Activated naive CD4-positive, alpha-beta T cell treated with Interleukin-2 at 50 U/mL for 16 hours (primary cell): ENCODE measurements at places on chromosomes 3 and 15.

DNA sequence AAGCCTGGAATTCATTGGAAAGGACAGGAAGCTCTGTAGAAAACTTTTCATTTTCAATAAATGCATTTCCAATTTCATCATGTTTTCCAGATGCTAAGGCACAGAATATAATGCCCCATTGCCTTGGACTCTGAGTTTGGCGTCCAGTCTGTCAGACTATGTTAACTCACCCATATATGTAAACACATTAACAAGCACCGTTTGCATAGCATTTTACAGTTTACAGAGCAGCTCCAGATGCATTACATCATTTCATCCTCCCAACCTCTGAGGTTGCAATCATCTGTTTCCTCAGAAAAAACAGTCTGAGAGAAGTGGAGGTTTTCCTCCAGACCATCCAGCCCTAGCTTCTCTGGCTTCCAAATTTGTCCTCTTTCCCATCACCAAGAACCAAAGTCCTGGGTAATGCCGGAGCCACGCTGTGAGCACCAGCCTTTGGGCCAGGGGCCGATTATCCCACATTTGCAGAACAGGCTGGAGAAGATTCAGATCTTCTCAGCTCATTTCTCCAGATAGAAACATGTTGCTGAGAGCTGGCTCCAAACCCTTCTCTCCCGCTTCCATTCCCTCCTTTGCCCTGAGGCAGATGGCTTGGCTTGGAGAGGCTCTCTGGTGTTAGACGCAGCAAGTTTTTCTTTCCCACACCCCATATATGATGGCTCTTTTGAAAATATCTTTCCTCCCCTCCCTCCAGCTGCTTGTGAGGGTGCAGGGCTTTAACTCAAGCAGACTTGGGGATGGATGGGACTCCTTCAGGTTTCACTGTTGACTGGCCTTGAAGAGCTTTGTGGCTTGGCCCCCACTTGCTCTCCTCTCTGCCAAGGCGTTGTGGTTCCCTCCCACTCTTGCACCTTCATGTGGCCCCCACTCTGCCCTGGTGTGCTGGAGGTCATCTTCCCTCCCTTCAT, 26.0 kb downstream of the CYP19A1 start:
- DNase-seq: no peak

DNA sequence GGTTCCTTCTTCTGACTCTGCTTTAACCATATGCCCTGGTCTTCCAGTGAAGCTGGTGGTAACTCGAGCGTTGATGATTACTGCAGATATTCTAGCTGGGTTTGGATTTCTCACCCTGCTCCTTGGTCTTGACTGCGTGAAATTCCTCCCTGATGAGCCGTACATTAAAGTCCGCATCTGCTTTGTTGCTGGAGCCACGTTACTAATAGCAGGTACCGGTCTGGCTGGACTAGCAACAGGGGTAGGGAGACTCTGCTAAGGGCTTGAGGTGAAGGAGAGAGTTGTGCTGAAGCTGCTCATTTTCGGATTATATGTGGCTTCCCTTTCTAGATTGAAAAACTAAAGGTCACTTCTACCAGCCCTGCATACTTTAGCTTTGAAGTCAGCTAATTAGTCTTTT, 16.8 kb downstream of the CLDN16 start:
- no peak for DNase-seq

DNA sequence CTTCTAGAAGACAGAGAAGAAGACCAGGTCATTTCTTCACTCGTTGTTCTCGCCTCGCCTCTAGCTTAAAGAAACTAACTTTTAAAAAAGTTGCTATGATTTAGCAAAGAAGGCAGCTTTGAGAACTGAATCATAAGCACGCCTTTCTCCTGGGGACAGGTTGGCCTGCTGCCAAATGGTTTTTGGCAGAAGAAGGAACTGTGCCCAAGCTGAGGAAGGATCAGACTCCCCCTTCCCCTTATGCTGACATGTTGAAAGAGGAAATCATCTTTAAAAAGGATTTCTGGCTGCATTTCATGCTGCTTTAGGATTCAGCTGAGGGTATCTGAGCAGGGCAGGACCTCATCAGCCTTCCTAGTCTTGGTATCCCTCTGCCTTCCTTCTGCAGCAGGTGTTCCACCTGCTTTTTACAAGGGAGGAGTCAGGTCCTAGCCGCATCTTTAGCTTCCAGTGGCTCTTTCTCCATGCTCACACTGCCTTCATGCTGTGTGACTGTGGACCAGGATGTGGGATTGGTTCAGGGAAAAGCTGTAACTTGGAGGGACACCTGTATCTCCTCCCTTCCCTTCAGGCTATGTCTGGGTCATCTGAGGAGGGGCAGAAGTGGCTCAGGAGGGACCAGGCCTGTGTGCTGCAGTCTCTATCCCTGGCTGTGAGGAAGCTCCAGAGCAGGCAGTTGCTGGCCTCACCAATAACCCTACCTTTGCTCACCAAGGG, 34.1 kb upstream of the HACD2 start:
- no peak for DNase-seq

DNA sequence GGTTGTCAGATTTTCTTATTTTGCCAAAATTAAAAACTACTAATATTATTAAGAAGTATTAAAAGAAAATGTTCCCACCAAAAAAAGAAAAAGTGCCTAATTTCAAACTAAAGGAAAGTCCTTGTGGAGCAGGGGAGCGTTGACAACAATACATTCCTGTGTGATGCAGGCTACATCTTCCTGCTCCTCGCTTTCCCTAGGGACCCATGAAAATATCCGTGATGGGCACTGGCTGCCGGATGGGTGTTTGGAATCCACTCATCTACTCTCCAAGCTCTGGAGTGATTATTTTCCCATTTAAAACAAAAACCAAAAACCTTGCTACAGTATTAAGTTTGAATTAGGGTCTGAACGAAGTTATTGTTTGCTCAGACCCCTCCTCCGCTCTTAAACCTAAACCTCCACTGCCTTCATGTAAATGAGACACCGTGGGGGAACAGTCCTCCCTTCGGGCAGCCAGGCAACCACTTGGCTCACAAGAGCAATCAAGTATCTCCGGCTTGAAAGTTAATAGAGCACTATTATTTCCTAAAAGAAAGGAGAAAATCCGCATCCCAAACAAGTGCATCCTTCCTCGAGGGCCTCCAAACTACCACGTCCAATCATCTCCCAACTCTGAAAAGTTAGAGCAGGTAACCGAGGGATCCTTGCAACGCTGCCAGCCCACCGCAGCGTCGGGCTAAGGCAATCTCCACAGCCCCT, 1.5 kb downstream of the ITGB5 start:
- no peak for DNase-seq

DNA sequence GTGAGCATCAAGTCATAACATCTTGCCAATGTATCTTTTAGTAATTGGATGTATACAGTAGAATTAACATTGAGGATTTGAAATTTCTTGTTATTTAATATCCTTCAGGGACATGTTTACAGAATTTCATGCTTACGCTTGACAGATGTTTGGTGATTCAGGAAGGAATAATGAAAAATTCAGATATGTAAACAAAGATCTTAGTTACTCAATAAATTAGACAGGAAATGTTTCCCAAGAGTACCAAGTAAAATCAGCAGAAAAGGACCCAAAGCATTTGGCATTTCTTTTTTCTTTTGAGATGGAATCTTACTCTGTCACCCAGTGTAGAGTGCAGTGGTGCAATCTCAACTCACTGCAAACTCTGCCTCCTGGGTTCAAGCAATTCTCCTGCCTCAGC, 4.7 kb upstream of the COL6A5 start:
- no peak for DNase-seq

- DNase-seq: no peak
Measured at GRCh38 chr3:73435055-73435454, 189.7 kb downstream of the PDZRN3 start.

- DNase-seq: no peak
Measured at GRCh38 chr3:15983232-15983631, 185.5 kb upstream of the ANKRD28 start.

- no peak for DNase-seq
Measured at GRCh38 chr3:186207515-186207914, 98.6 kb upstream of the ETV5 start.

- DNase-seq: no peak
Measured at GRCh38 chr3:104642827-104643226, 723.9 kb upstream of the ALCAM start.

DNA sequence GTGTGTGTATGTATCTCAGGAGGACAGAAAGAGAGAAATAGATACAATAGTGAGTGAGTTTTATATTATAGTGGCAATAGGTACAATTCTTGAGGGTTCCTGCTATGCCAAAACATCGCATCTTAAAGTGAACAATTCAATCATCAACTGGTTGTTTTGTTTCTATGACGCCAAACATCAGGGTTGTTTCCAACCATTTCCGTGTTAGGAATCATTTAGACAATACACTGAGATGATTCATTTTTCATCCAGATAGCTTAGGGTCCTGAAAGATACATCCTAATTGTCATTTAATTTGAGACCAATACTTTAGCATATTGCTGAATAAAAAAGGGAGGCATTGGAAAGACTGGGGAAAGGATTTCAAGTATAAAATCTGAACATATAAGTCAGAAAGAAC, 472.2 kb downstream of the MCTP2 start:
- no peak for DNase-seq

DNA sequence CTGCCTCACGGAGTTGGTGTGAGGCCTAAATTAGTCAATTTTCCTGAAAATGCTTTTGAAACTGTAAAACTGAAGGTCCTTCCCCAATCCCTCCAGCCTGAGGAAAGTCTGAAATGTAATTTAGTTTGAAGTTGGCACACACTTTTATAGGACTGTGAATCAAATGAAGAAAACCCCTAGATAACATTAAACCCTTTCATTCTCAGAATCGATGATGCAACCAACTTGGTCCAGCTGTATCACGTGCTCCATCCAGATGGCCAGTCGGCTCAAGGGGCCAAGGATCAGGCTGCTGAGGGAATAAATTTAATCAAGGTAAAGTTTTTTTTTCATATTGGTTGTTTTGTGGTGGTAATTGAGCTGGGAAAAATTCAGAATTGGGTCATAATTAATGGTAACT, 11.7 kb downstream of the MRPS22 start:
- no peak for DNase-seq

DNA sequence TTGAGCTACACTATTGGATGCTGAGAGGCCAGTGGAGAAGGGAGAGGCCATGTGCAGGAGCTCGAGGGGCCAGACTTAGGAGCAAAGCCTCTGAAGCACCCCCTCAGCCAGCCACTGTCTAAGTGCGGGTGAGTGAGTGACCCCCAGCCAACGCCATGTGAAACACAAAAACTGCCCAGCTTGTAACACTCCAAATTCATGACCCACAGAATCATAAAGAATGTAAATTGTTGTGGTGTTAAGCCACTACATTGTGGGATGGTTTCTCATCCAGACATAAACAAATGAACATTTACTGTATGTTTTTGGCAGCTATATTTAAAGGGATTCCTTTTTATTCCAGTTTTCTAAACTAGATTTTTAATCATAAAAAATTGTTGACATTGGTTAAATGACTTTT, 27.2 kb upstream of the TMEM158 start:
- no peak for DNase-seq

DNA sequence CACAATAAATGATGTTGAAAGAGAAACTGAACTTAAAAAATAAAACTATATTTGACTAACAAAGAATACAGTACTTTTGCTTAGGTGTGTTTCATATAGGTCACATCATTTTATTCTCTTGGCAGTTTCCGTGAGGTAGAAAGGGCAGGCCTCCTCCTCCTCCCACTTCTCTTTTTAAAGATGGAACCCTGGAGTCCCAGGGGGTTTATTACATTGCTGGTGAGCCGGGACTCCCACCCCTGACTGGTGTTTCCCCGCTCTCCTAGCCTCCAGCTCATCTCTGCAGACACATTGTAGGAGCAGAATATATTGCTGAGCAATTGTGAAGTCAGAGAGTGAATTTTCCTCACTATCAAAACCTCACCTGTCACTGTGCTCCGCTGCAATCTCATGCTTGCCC, 30.0 kb downstream of the ZDHHC23 start:
- DNase-seq: no peak

DNA sequence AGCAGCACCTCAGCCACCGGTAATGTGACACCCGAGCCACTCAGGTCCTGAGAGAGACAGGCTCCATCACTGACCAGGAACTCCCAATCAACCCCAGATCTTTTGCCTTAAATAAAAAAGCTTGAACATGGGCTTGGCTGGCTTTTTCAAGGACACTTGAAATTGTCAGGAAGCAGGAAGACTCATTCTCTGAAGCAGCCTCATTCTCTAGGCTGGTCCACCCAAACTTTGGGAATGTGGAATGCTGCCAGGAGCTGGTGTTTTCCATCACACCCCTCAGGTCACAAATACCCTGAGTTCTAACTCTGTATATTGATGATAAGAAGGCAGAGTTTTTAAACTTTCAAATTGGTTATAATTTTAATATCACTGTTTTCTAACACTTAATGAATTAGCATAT, 17.0 kb downstream of the CXCR6 start:
- no peak for DNase-seq

DNA sequence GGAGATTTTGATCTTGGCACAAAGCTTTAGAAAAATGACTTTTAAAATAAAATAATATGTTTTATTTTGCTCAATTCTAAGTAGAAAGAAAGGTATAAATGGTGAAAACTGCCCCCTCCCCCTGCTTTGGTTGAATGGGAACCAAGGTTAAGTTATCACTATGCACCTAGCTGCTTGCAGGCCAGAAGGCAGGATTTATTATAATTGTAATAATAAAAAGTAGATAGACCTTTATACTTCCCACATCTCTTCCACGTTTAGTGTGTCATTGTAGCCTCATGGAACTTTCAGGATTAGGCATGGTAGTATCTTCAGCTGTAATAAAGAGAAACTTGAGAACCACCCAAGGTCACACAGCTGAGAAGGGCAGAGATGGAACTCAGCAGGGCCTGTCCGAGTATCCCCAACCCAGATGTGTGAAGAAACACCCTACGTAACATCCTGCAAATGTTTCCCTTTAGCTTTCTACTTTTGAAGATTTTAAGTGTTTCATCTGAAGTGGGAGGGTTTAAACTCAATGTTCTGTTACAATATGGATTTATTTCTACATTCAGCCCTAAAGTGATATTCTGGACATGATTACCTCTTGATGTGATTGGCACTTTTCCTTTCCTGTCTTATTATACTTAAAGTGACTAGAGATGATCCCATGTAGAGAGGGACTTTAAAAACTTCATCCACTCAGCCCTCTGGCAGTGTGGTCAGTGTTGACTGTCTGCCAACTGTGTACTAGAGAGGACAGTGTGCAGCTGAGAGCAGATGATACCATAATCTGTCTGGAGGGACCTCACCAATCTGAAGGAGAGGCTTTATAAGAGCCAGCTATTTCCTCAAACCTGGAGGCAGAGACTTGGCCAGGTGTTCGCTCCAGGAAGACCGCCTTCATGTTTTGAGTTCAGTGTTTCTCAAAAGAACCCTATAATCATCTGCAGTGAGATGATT, 282.5 kb upstream of the TRIM42 start:
- no peak for DNase-seq

GRCh38 chr3:197942956-197943556, 6.9 kb upstream of the RPL35A start:
- no peak for DNase-seq

- DNase-seq: no peak
Measured at GRCh38 chr3:69092030-69092516, 7.3 kb downstream of the ARL6IP5 start.

- no peak for DNase-seq
Measured at GRCh38 chr3:24829629-24830229, 335.1 kb upstream of the THRB start.

- no peak for DNase-seq
Measured at GRCh38 chr3:99332276-99332675, 306.1 kb upstream of the COL8A1 start.
